Aorta (tissue), 5 donors: ENCODE measurements at places on chromosomes 4 and X. TPM values are rescaled to one million over a fixed set of nuclear protein-coding genes. Genes with fewer than 3 reads are reported as not detected.

DNA sequence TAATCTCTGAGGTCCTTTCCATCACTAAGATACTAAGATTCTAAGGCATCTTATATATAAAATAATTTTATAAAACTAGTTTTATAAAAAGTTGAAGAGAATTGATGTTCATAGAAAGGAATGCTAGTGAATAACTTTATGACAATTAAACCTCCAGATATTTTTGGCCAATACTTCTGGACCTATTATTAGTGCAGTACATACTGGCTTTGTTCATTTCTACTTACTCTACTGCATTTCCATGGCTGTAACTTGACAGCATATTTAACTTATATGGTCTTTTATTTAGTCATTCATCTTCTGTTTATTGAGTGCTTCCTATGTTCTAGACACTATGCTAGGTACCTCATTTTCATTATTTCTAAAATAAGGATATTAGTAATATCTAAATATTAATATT is 6.8 kb upstream of the USP53 start:
- H3K27ac ChIP-seq: no peak overlapping the region
- DNase-seq: no peak
- no peaks in the 10 kb centered on the region for H3K36me3 ChIP-seq
- H3K4me3 ChIP-seq: no peak overlapping the region
- no peaks in the 10 kb centered on the region for H3K27me3 ChIP-seq

SPACA5 gene
- polyA plus RNA-seq: not detected

GRCh38 chr4:59374416-59374815 is 1825.7 kb upstream of the ADGRL3 start:
- no peak overlapping the region for H3K27ac ChIP-seq
- no peaks in the 10 kb centered on the region for H3K4me1 ChIP-seq
- H3K27me3 ChIP-seq: no peaks in the 10 kb centered on the region
- H3K36me3 ChIP-seq: no peaks in the 10 kb centered on the region

DNA sequence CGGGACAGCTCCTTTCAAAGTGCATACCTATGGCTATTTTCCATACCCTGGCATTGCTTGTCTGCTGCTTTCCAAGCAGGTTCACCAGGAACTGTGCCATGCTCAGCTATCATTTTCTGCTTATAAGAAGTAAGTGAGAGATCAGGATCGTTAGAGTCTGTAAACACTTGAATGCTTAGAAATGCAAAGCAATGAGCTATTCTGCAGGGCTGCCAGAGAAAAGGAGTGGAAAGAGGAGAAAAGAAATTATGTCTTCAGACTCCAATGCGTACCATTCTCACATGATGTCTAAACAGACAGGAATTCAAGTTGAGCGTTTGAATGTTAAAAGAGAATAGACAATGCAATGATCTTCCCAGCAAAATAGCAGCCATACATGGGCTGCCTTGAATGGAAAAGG is 245.5 kb upstream of the SLC7A11 start:
- no peak for DNase-seq
- no peaks in the 10 kb centered on the region for H3K4me1 ChIP-seq
- H3K27ac ChIP-seq: no peak overlapping the region
- H3K4me3 ChIP-seq: no peak overlapping the region
- H3K36me3 ChIP-seq: no peaks in the 10 kb centered on the region

FOXR2 gene
- polyA plus RNA-seq: not detected

GRCh38 chrX:110536816-110537215 is 178.2 kb downstream of the RTL9 start:
- H3K4me1 ChIP-seq: no peaks in the 10 kb centered on the region
- no peaks in the 10 kb centered on the region for H3K36me3 ChIP-seq
- no peak overlapping the region for H3K4me3 ChIP-seq
- no peaks in the 10 kb centered on the region for H3K27me3 ChIP-seq
- H3K27ac ChIP-seq: no peak overlapping the region

FHIP1A gene
- not detected for polyA plus RNA-seq

GRCh38 chr4:186704057-186704456 is 19.6 kb downstream of the FAT1 start:
- no peaks in the 10 kb centered on the region for H3K27me3 ChIP-seq
- no peak for DNase-seq
- H3K4me3 ChIP-seq: no peak overlapping the region
- no peaks in the 10 kb centered on the region for H3K36me3 ChIP-seq
- peaks cover 14% of the 10 kb centered on the region for H3K4me1 ChIP-seq

PNMA3 gene
- polyA plus RNA-seq: not detected

SETD7 gene
- 30.3 TPM for polyA plus RNA-seq

DNA sequence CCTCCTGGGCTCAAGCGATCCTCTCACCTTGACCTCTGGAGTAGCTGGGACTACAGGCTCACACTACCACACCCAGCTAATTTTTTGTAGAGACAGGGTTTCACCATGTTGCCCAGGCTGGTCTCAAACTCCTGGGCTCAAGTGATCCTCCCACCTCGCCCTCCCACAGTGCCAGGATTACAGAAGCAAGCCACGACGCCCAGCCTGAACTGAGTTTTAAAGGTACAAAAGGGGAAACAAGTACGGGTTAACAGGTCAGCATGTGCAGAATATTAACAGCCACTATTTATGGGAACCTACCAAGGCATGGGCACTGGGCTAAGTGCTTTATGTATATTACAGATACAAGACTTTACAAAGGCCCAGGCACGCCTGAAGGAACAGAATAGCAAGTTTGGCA is 164.3 kb upstream of the GPC4 start:
- no peak overlapping the region for H3K27ac ChIP-seq
- DNase-seq: no peak
- no peak overlapping the region for H3K4me3 ChIP-seq
- H3K36me3 ChIP-seq: no peaks in the 10 kb centered on the region
- no peaks in the 10 kb centered on the region for H3K27me3 ChIP-seq

DNA sequence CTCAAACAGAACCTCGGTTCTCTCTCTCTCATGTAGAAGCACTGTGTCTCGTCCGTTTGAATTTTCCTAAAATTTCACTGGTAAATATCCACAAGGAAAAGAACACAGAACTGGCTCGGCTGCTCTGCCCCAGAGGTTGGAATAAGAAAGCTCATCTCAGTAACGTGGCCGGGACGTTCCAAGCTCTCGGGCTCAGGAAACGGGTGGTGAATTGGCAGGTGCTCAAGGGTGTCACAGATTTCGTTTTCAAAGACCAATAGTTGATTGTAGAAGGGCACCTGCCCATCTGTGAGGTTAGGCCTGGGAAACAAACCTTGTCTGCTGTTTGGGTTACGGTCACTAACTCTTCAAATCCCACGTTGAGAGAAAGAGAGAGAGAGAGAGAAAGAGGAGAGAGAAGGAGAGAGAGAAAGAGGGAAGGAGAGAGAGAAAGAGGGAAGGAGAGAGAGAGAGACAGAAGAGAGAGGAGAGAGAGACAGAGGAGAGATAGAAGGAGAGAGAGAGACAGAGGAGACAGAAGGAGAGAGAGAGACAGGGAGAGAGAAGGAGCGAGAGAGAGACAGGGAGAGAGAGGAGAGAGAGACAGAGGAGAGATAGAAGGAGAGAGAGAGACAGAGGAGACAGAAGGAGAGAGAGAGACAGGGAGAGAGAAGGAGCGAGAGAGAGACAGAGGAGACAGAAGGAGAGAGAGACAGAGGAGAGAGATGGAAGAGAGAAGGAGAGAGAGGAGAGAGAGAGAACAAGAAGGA is 106.6 kb downstream of the CRLF2 start:
- no peaks in the 10 kb centered on the region for H3K27me3 ChIP-seq
- no peaks in the 10 kb centered on the region for H3K4me1 ChIP-seq
- no peak overlapping the region for H3K27ac ChIP-seq
- no peak for DNase-seq
- no peaks in the 10 kb centered on the region for H3K36me3 ChIP-seq

SOWAHB gene
- 0.26 TPM for polyA plus RNA-seq

F9 gene
- polyA plus RNA-seq: not detected

GPR173 gene
- under 0.01 TPM for polyA plus RNA-seq

DNA sequence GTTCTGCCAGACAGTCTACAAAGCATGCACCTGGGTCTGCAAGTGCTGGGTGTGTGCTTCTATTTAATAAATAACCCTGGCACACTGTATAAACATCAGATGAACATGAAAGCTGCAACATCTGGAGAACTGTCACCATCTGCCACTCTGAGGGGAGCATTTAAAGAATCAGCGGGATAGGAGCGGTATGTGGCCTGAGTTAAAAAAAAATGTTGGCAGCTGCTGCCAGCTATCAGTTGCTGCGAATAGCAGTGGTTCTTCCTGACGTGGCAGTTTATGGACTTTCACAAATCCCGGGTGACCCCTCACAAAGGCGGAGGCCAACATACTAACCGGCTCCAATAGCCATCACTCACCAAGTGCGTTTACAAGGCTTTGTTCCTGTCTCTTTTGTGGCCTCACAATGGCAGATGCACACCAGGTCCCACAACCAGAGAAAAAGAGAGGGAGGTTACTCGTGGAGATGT is 95.1 kb downstream of the RASL11B start:
- no peak overlapping the region for H3K27ac ChIP-seq
- no peaks in the 10 kb centered on the region for H3K36me3 ChIP-seq
- no peaks in the 10 kb centered on the region for H3K4me1 ChIP-seq
- no peak overlapping the region for H3K4me3 ChIP-seq

- H3K27me3 ChIP-seq: no peaks in the 10 kb centered on the region
- H3K36me3 ChIP-seq: no peaks in the 10 kb centered on the region
- no peaks in the 10 kb centered on the region for H3K4me1 ChIP-seq
- no peak overlapping the region for H3K4me3 ChIP-seq
Measured at GRCh38 chr4:173057442-173057841, 111.2 kb upstream of the GALNT7 start.

DNA sequence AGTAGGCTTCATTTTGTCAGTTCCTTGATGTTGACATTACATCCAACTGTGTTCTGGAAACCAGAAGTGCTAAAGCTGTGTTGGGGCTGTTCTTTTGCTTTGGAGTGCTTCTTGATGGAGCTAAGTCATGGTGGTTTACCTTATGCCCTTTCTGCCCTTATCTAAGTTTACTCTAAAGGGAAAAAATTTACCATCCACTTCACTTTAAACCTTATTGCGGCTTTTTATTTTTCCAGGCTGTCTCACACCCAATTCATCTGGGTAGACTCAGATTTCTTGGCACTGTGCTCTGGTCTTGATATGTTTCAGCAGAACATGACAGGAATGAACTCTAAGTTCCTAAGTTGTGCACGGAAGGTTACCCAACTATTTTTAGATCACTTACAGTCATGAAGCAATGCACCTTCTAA is 104.7 kb upstream of the TTC29 start:
- H3K27me3 ChIP-seq: no peaks in the 10 kb centered on the region
- H3K36me3 ChIP-seq: no peaks in the 10 kb centered on the region
- H3K4me1 ChIP-seq: peaks cover 2% of the 10 kb centered on the region
- DNase-seq: no peak

DNA sequence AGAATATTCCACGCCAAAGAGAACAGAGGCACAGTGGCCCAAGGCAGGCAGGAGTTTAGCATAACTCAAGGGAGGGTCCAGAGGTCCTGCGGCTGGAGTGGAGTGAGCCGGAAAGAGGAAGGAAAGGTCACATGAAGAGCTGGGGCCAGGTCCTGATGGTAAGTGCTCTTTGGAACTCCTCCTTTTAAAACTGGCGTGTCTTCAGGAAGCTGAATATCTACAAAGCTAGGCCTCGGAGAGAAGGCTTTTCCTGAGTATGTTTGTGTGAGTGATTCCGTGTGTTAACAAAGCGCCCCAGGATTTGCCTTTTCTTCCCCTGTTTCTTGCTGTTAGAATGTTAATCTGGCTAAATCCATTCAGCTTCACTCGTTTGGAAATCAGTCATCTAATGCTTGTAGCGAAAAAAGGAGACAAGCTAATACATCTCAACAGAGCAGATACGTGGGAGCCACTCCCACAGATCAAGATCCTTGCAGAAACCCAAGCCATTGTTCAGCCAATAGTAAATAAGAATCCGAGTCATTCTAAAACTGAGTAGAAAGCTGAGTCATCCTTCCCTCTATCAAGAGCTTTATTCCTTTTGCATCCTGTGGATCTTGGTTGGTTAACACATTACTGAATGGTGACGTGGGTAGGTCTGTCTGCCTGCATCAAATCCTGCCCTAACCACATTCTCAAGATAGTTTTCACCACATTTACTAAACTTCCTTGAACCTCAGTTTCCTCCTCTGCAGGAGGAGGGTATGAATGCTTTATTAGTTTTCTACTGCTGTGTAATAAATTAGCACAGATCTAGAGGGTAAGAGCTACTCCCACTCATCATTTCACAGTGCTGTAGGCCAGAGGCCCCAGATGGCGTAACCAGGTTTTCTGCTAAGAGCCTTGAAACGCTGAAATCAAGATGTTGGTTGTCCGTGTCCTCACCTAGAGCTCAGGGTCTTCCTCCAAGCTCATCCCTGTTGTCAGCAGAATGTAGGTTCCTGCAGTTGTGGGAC is 43.2 kb upstream of the RBM47 start:
- H3K4me1 ChIP-seq: no peaks in the 10 kb centered on the region
- no peak overlapping the region for H3K4me3 ChIP-seq
- no peaks in the 10 kb centered on the region for H3K27me3 ChIP-seq
- DNase-seq: no peak
- H3K27ac ChIP-seq: no peak overlapping the region
- H3K36me3 ChIP-seq: no peaks in the 10 kb centered on the region

PCDH18 gene
- polyA plus RNA-seq: 14.7 TPM

GRCh38 chr4:178086320-178086719 is 644.1 kb upstream of the AGA start:
- no peaks in the 10 kb centered on the region for H3K4me1 ChIP-seq
- no peak for DNase-seq
- H3K27ac ChIP-seq: no peak overlapping the region
- H3K27me3 ChIP-seq: no peaks in the 10 kb centered on the region
- no peaks in the 10 kb centered on the region for H3K36me3 ChIP-seq

GRCh38 chrX:40402831-40403533 is 177.8 kb upstream of the ATP6AP2 start:
- H3K4me3 ChIP-seq: no peak overlapping the region
- no peak overlapping the region for H3K27ac ChIP-seq
- H3K36me3 ChIP-seq: no peaks in the 10 kb centered on the region
- no peak for DNase-seq

GRCh38 chr4:74534936-74535335 is 90.0 kb downstream of the AREG start:
- H3K4me3 ChIP-seq: no peak overlapping the region
- peaks cover 2% of the 10 kb centered on the region for H3K4me1 ChIP-seq
- H3K36me3 ChIP-seq: no peaks in the 10 kb centered on the region
- no peaks in the 10 kb centered on the region for H3K27me3 ChIP-seq
- DNase-seq: no peak
- no peak overlapping the region for H3K27ac ChIP-seq

- H3K27ac ChIP-seq: no peak overlapping the region
- DNase-seq: no peak
- H3K4me1 ChIP-seq: peaks cover 2% of the 10 kb centered on the region
Measured at GRCh38 chr4:145840162-145840768, 98.4 kb downstream of the ZNF827 start.

ELF2 gene
- polyA plus RNA-seq: 12.3 TPM

GRCh38 chrX:22026731-22027130 is 5.4 kb upstream of the PHEX start:
- no peak overlapping the region for H3K27ac ChIP-seq
- H3K4me1 ChIP-seq: no peaks in the 10 kb centered on the region
- no peak overlapping the region for H3K4me3 ChIP-seq
- DNase-seq: no peak
- H3K27me3 ChIP-seq: no peaks in the 10 kb centered on the region

ASB12 gene
- polyA plus RNA-seq: not detected
